T-helper 17 cell (primary cell): ENCODE measurements at places on chromosomes 2 and 18. TPM values are rescaled to one million over a fixed set of nuclear protein-coding genes. Genes with fewer than 3 reads are reported as not detected.

GRCh38 chr2:191289049-191289448 is 43.8 kb downstream of the MYO1B start:
- DNase-seq: no peak
- H3K4me3 ChIP-seq: no peak overlapping the region
- no peak overlapping the region for H3K27ac ChIP-seq
- no peaks in the 10 kb centered on the region for H3K36me3 ChIP-seq
- peaks cover 25% of the 10 kb centered on the region for H3K27me3 ChIP-seq

GRCh38 chr2:109436610-109437225 is 177.0 kb downstream of the SEPTIN10 start:
- DNase-seq: no peak
- no peaks in the 10 kb centered on the region for H3K36me3 ChIP-seq
- H3K27me3 ChIP-seq: peaks cover 11% of the 10 kb centered on the region
- H3K4me1 ChIP-seq: no peaks in the 10 kb centered on the region
- no peak overlapping the region for H3K27ac ChIP-seq
- no peak overlapping the region for H3K4me3 ChIP-seq

GRB14 gene
- total RNA-seq: not detected

- H3K36me3 ChIP-seq: no peaks in the 10 kb centered on the region
- no peak overlapping the region for H3K27ac ChIP-seq
- no peaks in the 10 kb centered on the region for H3K27me3 ChIP-seq
- no peak for DNase-seq
- H3K4me3 ChIP-seq: no peak overlapping the region
- H3K4me1 ChIP-seq: no peaks in the 10 kb centered on the region
These were observed 35.5 kb downstream of the GREB1L start for GRCh38 chr18:21277578-21277977.

DNA sequence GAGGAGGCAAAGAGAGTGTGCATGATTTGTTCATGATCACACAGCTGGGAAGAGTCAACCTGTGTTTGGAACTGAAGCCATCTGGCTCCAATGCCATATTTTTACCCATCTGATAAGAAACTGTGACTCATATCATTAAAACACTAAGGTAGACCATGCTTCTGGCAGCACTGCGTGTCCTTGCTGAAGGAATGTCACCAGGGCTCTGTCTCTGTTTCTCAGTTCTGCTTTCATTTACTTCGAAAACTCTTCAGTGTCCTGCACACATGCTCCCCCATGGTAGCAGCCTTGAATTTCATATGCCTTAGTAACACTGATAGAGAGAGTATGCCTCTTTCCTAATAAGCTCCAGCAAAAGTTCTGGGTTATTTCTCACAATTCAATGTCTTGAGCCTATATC is 830.4 kb downstream of the DCDC2C start:
- H3K4me1 ChIP-seq: no peaks in the 10 kb centered on the region
- no peak overlapping the region for H3K27ac ChIP-seq
- H3K4me3 ChIP-seq: no peak overlapping the region
- no peaks in the 10 kb centered on the region for H3K36me3 ChIP-seq
- H3K27me3 ChIP-seq: no peaks in the 10 kb centered on the region
- DNase-seq: no peak

ACVR1C gene
- total RNA-seq: 8.5 TPM

DNA sequence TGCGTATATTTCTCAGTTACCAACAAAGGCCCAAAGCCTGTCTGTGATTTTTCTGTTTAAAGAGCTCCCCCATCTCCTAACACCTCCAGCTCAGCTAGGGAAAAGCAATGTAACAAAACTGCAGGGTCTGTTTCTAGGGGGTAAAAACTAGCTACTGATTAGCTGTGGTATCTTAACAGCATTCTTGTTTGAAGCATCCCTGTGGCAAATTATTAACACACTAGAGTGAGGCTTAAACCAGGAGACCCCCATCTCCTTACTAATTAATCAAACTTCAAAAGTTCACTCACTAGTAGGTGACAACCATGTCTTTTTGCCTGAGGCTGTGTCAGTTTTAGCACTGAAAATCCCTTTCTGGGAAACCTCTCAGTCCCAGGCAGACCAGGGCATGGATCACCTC is 186.2 kb upstream of the PARD3B start:
- peaks cover 39% of the 10 kb centered on the region for H3K27me3 ChIP-seq
- no peak overlapping the region for H3K4me3 ChIP-seq
- no peaks in the 10 kb centered on the region for H3K36me3 ChIP-seq

DNA sequence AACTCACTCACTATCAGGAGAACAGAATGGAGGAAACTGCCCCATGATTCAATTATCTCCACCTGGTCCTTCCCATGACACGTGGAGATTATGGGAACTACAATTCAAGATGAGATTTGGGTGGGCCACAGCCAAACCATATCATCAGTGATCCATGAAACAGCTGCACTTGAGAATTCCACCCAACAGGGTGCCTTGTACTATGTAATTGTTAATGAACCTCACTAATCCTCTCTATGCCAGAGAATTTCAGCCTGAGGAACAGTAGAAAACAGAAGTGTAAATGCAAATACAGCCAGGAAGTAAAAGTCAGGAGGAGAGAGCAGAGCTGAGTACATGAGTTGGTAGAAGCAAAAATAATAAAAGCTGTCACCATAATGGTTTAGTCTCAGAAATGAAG is 261.4 kb downstream of the EPHA4 start:
- H3K4me3 ChIP-seq: no peak overlapping the region
- H3K4me1 ChIP-seq: peaks cover 6% of the 10 kb centered on the region
- H3K36me3 ChIP-seq: no peaks in the 10 kb centered on the region
- DNase-seq: no peak
- no peak overlapping the region for H3K27ac ChIP-seq

DNA sequence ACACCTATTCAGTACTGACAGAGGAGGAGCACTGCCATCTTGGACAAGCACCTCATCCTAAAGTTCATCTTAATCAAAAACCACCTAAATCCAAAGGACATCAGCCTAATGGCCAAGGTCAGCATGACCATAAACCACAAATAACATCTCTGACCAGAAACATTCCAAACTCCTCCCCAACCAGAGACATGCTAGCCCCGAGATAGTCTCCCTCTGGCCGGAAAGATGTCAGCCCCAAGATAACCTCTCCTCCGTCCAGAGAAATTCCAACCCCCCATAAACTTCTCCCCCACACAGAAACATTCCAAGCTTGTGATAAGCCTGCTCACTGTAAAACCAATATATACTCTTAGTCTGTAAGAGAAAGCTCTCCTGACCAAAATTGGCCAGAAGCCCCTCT is 260.6 kb downstream of the CLIP4 start:
- H3K27ac ChIP-seq: no peak overlapping the region
- DNase-seq: no peak
- H3K36me3 ChIP-seq: no peaks in the 10 kb centered on the region
- H3K27me3 ChIP-seq: peaks cover 45% of the 10 kb centered on the region

IMPACT gene
- total RNA-seq: 16.4 TPM
